ENCODE measurements at places on chromosomes 3 and 15. TPM values are rescaled to one million over a fixed set of nuclear protein-coding genes. Genes with fewer than 3 reads are reported as not detected.

The TRPM1 gene
- 0.28 TPM for total RNA-seq

The OXNAD1 gene
- 11.1 TPM for total RNA-seq

The ATP13A5 gene
- not detected for total RNA-seq

The RBPMS2 gene
- total RNA-seq, result not detected

The CASR gene
- total RNA-seq, result not detected

The IL12A gene
- total RNA-seq, result 0.90 TPM

The ARRDC4 gene
- total RNA-seq, result 9.1 TPM

The GADL1 gene
- not detected for total RNA-seq

The LAMB2 gene
- total RNA-seq, result 213 TPM

Data from IMR-90 (cell line).